ENCODE measurements at places on chromosomes 13 and 19.

DNA sequence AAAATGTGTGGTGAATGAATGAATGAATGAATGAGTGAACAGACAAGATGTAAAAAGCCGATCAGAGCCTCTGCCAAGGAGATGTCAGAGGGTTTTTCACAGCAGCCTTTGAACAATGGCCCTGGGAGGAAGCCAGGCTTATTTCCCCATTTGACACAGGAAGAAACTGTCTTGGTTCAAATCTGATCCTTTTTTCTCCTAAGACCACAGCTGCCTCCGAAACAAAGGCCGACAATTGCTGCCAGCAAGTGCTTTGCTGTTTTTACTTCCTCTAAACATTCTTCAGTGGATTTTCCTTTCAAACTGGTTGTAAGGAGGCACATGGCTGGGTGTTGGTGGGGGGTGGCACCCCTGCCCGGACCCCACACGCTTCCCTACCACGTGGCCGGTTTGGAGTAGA is 44.2 kb upstream of the HOMER3 start:
- no peak for DNase-seq

DNA sequence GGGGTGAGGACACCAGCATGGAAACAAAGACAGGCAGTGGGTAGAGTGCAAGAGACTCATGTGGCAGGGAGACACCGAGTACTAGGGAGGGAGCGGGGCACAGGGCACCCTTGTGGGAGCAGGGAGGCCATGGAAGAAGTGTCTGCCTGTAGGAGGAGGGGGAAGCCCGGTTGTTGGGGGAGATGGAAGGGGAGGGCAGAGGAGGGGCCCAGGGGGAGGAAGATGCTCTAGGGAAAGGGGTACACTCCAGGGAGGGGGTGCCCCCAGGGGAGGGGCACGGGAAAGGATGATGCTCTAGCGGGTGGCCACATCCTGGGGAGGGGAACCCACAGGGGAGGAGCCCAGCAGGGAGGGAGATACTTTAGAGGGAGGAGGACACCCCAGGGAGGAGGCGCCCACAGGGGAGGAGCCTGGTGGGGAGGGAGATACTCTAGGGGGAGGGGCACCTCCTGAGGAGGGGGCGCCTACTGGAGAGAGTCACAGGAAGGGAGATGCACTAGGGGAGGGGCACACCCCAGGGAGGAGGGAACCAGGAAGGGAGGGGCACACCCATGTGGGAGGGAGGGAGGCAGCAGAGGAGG is 24.9 kb downstream of the CPAMD8 start:
- DNase-seq, result no peak

DNA sequence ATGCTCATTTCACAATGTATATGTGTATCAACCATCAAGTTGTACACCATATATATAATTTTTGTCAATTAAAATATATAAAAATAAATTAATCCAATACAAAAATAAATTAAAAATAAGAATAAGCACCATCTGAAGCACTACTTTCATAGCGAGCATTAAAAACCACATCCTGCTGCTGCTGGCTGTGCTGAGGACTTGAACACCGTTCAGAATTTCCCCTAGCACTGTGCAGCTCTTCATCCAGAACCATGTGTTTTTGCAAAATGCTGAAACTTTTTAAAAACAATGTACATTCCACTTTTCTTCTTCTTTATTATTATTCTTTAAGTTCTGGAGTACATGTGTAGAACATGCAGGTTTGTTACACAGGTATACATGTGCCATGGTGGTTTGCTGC is 40.0 kb upstream of the FOXO1 start:
- no peak for DNase-seq

- DNase-seq, result no peak
These were observed 73.7 kb upstream of the NPAS1 start for GRCh38 chr19:46945694-46946489.

DNA sequence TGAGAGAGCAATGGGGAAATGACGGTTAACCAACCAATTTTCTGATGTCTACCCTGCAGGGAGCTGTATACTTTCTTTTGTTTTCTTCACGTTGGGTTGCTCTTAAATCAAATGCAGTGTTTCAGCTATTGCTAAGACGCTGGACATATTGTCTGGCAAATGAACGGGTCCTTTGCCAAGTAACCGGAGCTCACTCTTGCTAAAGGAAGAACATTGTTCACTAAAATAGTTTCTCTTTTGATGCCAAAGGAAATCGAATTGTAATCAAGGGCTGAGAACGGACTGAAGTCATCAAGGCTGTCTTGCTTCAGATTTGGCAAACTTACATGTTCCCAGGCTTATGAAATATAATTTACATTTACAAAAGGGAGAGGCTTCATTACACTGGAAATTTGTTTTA is 142.3 kb upstream of the ARGLU1 start:
- DNase-seq, result no peak

- peak; percentile 72 for DNase-seq
These were observed at the start of gene F10 for GRCh38 chr13:113122550-113123225. TSS of gene F10 (plus strand) at chr13:113122799. CDS start at chr13:113122856, 57 bp downstream.

GRCh38 chr13:39415008-39415802 is 187.8 kb downstream of the LHFPL6 start:
- DNase-seq, result no peak

- DNase-seq, result peak; percentile 1
These were observed 106.2 kb downstream of the DNAJC15 start for GRCh38 chr13:43129511-43130110.

- peak; percentile 14 for DNase-seq
These were observed 185.9 kb downstream of the ZNF536 start for GRCh38 chr19:30557927-30558557.

GRCh38 chr13:20053016-20053415 is 94.5 kb downstream of the ZMYM2 start:
- no peak for DNase-seq

DNA sequence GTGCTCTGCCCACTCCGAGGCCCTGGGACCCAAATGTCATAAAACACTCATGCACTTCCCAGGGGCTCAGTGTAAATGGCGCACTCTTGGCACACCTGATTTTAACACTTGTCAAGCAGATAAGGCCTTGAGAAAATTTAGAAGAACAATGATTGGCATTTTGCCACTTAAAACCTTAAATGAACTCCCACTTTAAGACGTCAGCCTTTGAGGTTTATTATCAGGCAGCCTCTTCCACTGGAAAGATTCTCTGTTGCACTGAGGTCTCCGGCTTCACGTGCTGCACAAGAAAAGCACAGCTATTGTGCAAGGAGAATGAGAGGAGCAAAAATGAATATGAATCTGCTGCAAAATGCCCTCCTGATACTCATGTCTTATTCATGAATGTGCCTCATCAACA is 38.5 kb upstream of the ATP11A start:
- DNase-seq, result no peak

GRCh38 chr19:1825909-1826556 is 14.0 kb upstream of the ATP8B3 start:
- DNase-seq, result peak; percentile 85

DNA sequence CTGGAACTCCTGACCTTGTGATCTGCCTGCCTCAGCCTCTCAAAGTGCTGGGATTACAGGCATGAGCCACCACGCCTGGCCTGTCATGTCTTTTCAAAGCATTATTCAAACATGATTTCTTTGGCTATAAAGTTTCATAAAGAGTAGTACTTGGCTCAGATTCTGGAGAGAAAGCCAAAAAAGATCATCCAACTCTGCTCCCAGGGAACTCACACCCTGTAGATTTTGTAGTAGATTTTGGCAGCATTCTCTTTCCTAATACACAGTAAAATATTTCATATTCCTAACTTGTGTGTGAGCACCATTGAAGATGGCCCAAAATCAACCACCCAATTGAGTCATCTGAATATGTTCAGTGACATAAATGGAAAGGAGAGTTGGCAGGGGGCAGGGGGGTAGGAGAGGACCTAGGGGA is 48.4 kb downstream of the CAB39L start:
- no peak for DNase-seq

GRCh38 chr19:50427997-50428425 is 4.7 kb upstream of the MYBPC2 start:
- peak; percentile 84 for DNase-seq

DNA sequence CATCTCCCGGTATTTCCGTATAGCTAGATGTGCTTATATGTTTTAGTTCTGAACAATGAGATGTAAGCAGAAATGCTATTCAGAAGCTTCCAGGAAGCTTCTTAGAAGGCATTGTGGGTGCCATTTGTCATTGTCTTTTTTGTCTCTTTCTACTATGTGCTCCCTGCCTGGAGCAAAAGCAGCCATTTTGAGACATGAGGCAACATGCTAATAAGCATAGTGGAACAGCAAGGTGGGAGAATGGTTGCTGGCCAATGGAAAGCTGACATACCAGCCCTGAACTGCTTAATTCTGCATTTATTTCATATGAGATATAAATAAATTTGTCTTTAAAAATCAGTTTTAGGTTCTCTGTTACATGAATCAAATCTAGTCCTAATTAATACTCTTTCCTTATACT is 299.7 kb downstream of the LMO7 start:
- no peak for DNase-seq

- DNase-seq, result no peak
These were observed 65.2 kb upstream of the TNFRSF19 start for GRCh38 chr13:23505007-23505406.

DNA sequence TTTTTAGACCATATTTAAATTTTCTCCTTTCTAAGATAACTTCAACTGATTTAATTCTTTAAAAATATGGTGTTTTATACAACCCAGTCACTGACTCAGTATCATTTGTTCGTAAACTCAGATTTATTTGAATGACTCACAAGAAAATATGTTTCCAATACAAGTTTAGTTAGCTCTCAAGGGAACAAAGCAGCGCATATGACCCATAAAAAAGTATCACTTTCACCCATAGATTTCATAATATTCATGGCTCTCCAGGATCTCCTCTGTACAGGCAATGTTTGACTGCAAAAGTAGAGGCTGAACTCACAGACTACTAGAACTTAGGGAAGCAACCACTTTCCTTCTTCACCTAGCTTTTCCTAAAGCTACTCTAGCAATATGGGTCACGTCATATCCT is 405.6 kb upstream of the PCDH9 start:
- DNase-seq, result no peak

DNA sequence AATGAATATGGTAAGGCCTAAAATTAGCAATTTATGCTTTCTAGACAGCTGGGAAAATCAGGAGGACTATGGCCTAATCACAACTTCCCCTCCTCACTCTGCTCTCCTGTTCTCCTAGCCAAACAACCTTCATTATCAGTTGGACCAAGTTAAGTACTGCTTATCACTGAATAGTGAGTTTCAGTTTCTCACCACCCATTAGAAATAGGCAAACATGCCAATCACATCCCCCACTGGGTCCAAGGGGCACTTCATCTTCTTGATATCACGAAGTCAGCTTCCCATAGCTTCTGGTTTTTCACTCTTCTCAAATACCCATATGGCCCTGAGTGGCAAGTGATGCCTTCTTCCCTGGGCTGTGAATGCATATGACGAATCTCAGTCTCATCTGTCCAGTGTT is 689.6 kb downstream of the SLITRK5 start:
- DNase-seq, result no peak

- no peak for DNase-seq
These were observed 1525.0 kb upstream of the MIR17HG start for GRCh38 chr13:89822467-89822866.

DNA sequence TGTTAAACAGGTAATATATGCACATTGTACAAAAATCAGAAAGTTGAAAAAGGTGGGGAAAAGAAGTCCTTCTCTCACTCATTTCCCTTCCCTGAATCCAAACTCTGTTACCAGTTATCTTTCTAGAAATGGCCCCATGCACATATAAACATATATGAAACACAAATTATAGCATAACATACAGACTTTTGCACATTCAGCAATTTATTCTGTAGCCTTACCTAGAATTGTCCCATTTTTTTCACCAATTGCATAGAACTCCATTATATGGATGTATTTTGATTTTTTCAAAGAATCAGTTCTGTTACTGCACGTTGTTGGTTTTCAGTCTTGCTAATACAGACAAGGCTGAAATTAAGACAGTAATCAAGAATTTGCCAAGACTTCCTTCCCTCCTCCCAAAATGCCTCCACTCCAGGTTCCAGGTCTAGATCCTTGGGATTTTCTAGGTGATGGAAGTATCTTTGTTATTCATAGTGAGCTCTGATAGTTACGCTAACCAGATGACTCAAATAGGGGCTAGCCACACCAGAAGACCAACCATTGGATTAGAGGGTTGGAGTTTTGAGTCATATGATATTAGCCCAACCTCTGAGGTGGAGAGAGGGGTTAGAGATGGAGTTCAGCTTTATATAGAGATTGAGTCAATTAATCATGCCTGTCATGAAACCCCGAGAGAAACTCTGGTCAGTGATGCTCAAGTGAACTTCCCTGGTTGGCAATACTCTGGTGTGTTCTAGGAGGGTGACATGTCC is 30.7 kb downstream of the GPR180 start:
- no peak for DNase-seq

DNA sequence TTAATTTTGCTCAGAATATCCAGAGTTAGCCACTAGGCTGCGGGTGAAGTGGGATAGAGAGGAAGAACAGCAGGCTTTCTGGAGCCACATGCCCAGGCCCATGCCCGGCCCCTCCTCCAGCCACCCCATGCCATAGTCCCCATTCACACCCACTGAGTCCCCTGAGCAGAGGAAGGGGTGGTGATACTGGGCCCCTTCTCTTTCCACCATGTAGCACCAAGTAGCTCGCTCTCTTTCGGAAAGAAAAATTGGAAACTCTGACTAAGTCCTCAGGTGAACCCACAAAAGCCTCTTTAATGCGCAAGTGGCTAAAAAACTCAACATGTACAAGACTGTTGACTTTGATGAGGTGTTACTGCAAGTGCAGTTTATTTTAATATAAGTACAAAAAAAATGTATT is 76.7 kb upstream of the GPR183 start:
- no peak for DNase-seq

GRCh38 chr13:28045861-28046260 is 54.5 kb downstream of the FLT3 start:
- DNase-seq, result no peak

- DNase-seq, result no peak
These were observed 54.5 kb downstream of the RGCC start for GRCh38 chr13:41511827-41512226.

- DNase-seq, result no peak
These were observed 836 bp upstream of the CDC42EP5 start for GRCh38 chr19:54473892-54474372.
